Transverse colon (tissue), 4 donors: ENCODE measurements at places on chromosomes 1 and 21. TPM values are rescaled to one million over a fixed set of nuclear protein-coding genes. Genes with fewer than 3 reads are reported as not detected.

RIMS3 gene
- 5.6 TPM for total RNA-seq

- no peak for DNase-seq
Measured at GRCh38 chr1:207801819-207802218, 50.0 kb downstream of the CD46 start.

- DNase-seq, result peak; percentile 63
Measured at GRCh38 chr1:51192213-51192843, 43.7 kb upstream of the RNF11 start.

- DNase-seq, result no peak
Measured at GRCh38 chr1:200179781-200180160, 152.3 kb downstream of the NR5A2 start.
